ENCODE measurements at places on chromosomes 1 and 21.

DNA sequence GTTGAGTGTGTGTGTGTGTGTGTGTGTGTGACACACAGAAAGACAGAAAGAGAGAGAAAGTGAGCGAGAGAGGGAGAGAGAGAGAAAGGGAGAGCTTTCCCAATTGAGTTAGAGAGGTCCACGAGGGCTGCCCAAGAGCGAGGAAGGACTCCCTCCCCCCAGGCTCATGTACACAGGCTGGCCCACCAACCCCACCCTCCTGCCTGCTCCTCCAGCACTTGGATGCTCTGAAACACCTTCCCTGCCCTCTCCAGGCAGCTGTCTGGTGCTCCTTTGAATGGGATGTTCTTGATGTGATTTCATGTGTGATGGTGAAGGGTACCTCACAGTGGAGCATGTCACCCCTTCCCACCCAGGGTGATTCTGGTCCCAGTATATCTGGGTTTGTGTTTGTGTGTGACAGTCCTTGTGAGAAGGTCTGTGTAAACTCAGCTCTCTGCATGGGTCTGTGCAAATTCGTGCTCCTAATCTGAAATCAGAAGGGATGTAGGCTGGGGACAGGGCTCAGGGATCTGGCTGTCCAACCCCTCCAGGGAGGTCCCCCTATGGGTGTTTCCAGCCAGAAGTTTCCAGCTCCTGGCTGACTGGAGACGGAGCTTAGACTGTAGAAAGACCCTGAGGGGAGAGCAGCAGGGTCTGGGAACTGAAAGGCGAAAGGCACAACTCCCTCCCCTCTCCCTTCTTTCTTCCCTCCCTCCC lies 6.8 kb upstream of the PEAR1 start:
- peaks cover 100% of the 10 kb centered on the region for H3K27me3 ChIP-seq
- H3K27ac ChIP-seq: no peak overlapping the region
- H3K4me3 ChIP-seq: no peak overlapping the region
- DNase-seq: no peak

DNA sequence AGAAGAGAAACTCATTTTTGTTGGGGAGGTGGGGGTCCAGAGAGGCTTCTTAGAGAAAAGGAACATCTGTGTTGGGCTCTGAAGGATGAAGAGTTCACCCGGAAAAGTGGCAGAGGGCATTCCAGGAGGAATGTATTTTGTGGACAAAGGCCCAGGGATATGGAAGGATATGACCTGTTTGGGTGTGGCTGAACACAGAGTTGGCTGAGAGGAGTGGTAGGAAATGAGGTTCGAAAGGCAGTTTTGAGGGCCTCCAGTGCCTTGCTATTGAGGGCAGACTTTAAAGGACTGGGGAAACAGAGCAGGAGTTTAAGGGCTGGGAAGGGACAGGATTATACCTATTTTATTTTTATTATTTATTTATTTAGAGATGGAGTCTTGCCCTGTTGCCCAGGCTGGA lies 27.3 kb upstream of the WASF2 start:
- peaks cover 28% of the 10 kb centered on the region for H3K4me1 ChIP-seq
- no peaks in the 10 kb centered on the region for H3K27me3 ChIP-seq
- H3K27ac ChIP-seq: no peak overlapping the region
- no peak for DNase-seq
- H3K4me3 ChIP-seq: no peak overlapping the region
- H3K36me3 ChIP-seq: no peaks in the 10 kb centered on the region

- DNase-seq: no peak
- H3K36me3 ChIP-seq: no peaks in the 10 kb centered on the region
- H3K4me3 ChIP-seq: no peak overlapping the region
- no peaks in the 10 kb centered on the region for H3K4me1 ChIP-seq
Observed at GRCh38 chr1:53693773-53694717, 44.9 kb downstream of the GLIS1 start.

GRCh38 chr1:182610606-182611194 lies 6.5 kb upstream of the RGS16 start:
- peaks cover 9% of the 10 kb centered on the region for H3K36me3 ChIP-seq
- no peak overlapping the region for H3K27ac ChIP-seq
- no peak for DNase-seq
- peaks cover 12% of the 10 kb centered on the region for H3K4me1 ChIP-seq

DNA sequence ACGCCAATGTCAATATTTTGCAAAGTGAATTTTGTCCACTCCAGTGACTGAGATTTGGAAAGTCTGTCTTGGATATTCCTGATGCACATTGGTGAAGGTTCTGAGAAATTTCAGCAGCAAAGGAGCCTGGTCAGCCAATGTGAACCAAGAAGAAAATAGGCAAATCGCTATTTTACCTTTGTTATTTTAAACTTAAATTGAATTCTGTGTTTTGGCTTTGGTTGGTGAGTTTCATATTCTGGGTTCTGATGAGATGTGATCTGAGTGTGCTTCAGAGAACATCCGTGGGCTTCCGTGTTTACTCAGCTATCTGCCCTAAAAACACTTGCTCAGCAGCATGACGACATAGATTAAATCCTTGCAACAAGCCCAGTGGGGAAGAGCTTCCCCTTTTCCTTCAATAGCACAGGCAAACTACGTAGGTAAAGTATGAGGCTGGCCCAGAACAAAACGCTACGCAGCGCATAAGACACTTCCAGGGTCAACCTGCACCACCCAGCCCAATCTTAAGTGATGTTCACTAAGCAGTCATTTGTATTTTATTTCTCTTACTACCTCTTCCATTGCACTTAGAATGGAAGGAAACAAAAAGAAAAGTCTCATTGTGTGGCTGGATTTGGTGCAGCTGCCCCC lies 176.4 kb upstream of the KAZN start:
- H3K36me3 ChIP-seq: no peaks in the 10 kb centered on the region
- H3K27me3 ChIP-seq: no peaks in the 10 kb centered on the region
- H3K27ac ChIP-seq: no peak overlapping the region
- H3K4me1 ChIP-seq: no peaks in the 10 kb centered on the region
- no peak for DNase-seq
- H3K4me3 ChIP-seq: no peak overlapping the region
